Activated T-cell treated with anti-CD3 and anti-CD28 coated beads for 24 hours (primary cell): ENCODE measurements at places on chromosomes 16 and 17.
A peak's percentile ranks its signal among the peaks of the same experiment; 100 is the strongest.

DNA sequence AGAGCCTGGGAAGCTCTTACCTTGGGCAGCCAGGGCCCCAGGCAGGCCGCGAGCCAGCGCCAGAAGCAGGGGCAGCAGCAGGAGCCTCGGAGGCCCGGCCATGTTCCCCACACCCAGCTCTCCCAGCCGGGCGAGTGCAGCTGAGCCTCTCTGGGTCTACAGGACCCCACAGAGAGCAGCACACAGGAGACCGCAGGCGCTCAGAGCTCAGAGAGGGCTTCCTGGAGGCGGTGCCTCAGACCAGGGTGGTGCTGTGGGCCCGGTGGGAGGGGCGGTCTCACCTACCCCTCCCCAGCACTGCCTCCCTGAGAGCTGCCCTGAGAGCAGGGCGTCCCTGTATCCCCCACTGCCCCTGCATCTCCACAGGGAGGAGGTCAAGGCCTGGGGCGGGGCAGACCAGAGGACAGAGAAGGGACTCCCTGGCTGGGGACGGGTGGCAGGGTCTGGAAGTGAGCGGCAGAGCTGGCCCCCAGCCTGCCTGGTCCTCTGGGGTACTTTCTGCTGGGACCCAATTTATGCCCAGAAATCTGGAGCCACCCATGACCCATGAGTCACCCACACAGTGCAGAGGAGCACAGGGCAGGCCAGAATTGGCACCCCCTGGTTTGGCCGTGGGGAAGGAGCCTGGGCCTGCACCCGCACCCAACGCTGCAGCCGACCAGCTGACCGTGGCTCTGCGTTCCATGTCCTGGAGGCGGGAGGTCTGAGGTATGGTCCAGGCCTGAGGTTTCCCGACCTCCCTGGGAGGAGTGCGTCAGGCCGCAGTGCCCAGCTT lies at the start of gene CD7:
Gene CD7, minus strand, starts transcription at position 215 of the 775 bp plus-strand sequence. Its CDS starts 113 bp downstream, at position 102.
- peak; percentile 65 for DNase-seq

DNA sequence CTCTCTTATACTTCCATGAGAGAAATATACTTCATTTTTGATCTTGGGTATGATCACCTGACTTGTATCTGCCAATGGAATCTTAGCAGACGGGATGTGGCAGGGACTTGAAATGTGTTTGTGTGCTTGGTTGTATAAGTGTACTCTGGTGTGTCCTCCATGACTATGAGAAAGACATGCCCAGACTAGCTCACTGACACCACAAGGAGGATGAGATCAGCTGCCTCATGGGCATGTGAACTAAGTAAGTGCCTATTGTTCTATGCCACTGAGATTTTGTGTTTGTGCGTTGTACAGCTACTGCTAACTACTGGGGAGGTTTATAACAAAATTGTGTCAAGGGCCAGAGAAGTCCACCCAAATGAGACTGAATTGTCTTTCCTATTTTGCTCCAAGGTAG lies 402.2 kb upstream of the SALL1 start:
- no peak for DNase-seq

DNA sequence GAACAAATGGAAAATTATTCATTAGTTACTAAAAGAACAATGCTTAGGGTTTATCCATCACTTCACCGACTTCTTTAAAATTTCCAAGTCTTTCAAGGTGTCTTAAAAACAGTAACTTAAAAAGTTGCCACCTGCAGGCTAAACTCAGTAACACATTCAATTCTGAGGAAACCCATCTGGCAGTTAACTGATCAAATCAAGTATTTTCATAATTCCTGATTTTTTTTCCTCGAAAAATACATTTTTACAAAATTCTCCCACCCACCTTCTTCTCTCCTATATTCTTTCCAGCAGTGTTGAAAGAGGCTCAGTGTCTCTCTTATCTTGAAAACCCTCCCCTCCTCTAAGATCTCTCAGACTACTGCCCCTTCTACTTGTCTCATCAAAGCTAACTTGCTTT lies 29.9 kb downstream of the PARN start:
- DNase-seq = no peak

DNA sequence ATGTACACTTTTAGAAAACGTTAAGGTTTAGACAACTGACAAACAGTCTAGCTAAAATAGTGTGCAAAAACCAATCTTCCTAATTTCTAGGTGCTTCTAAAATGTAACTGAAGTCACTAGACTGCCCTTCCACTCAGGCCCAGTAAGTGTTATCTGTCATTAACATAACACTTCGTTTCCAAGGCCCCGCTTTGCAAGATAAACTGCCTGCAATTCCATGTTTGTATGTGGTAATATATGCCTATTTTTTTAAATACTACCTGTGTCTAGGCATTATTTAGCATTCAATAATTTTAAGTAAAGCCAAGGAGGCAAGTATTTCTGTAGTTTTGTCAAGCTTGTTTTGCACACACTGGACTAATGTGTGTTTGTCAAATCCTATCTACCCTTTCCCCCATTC lies 3.2 kb downstream of the USP32 start:
- no peak for DNase-seq

DNA sequence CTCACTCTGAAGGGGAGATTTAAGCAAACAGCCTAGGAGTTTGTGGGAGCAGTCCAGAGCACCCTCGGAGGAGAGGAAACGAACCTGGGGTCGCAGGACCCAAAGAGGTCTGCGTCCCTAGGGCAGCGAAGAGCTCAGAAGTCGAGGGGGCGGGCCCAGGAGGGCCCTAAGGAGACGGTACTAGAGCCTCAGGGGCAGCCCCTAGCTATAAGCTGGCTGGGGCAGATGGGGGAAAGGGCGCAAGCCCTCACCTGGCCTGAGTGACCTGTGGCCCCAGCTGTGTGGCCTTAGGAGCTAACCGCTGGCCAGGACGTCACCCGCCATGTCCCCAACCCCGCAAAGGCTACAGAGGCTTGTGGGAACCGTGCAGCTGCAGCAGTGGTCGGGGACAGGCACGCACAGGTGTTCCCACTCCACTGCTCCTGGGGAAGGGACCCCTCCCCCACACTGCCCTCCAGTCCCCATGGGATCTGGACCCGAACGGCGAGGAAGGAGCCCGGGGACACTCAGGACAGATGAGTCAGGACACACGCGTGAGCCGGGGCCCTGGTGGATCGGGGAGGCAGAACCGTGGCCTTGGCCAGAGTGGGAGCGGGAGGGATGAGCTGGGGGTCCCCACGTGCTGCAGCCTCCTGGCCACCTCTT lies 2.0 kb upstream of the CTRB2 start:
- DNase-seq = no peak

GRCh38 chr17:70709596-70709995 lies 540.3 kb downstream of the KCNJ2 start:
- DNase-seq = no peak

GRCh38 chr16:68718590-68718989 lies 18.5 kb upstream of the CDH1 start:
- DNase-seq = no peak
